ENCODE measurements at places on chromosomes 4 and X.

- DNase-seq = no peak
Measured at GRCh38 chr4:107734120-107734519, 14.1 kb upstream of the PAPSS1 start.

DNA sequence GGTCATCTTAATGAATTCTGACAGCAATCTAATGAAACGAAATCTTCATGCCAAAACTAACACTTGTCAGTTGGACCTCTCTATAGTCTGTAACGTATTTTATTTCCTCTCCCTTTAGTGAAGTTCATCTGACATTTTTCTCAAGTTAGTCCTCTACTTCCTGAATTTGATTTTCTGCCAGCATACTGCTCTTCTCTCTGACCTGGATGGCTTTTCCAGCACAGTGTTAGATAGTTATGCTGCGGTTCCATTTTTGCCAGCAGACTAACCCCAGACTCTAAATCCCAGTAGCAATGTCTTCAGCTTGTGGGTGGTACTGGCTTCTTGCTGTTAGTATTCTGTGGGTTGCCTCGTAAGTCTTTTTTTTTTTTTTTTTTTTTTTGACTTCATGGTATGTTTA, 146.7 kb upstream of the VEGFC start:
- no peak for DNase-seq

DNA sequence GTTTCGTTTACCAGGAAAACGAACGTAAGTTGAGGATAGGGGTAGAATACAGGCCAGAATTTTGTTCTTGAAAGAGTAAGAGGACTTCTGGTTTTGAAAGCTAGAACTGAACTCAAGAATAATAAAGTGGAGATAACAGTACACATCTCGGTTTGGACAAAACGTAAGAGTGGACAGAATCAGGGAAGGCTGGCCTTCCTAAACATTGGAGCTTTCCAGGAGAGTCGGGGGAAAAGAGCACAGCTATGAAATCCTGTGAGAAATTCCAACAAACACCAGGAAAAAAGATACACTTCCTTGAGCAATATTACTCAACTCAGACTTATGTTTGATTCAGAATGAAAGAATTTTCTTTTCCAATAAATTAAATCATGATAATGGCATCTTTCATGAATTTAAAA, 1.2 kb downstream of the CTSO start:
- DNase-seq = no peak

DNA sequence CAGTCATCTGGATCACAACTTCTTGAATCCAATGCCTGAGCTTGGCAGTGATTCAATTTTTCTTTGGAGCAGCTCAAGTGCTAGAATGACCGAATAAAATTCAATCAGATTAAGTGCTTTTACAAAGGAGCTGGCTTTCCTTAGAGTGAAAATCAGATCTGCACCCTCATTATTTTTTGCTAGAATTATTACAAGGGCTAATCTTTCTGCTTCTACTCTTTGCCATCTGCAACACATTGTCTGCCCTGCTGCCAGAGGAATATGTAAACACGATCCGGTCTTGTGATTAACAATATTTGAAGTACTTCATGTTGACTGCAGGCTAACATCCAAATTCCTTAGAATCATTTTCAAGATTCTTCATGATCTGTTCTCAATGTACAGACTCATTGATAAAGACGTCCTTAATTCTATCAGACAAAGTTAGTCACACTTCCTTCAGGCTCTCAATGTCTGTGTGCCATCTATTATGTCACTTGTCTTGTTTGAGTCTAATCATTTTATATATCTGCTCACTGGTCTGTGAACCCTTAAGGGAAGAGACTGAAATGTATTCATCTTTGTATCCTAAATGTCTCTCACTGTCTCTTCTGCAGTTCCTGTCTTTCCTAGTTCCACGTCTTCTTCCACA, 531.2 kb downstream of the GALNTL6 start:
- no peak for DNase-seq

DNA sequence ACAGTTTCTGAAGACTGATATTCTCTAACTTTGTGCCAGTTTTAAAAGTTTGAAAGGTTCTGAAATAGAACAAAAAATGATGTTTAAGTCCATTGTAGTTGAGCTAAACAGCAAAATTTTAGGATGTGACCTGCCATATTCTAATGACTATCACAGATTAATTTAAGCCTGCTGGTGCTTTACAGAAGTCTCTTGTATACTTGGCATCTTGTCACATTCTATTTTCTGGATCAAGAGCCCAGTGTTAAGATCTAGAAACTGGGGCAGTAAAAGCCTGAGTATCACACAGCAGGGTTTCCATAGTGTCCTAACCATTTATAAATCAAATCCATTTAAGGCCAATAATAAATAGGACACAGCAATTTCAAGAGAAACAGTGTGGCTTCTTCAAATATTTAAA, 12.4 kb downstream of the FSTL5 start:
- no peak for DNase-seq

- peak; percentile 33 for DNase-seq
Measured at GRCh38 chr4:77240469-77241066, 83.6 kb downstream of the CCNG2 start.

DNA sequence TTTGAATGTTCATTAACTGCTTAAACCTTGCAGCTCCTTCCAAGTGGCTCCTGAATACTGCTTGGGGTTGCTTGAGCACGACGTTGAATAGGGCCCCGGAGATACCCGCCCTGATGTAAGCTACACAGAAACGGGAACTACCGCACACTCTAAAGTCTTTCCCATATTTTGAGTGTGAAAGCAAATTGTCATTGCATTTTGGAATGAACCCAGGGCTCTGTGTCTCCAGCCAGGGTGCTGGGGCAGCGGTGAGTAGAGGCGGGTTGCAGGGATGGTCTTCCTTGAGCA, 59.4 kb upstream of the HELT start:
- DNase-seq = no peak

DNA sequence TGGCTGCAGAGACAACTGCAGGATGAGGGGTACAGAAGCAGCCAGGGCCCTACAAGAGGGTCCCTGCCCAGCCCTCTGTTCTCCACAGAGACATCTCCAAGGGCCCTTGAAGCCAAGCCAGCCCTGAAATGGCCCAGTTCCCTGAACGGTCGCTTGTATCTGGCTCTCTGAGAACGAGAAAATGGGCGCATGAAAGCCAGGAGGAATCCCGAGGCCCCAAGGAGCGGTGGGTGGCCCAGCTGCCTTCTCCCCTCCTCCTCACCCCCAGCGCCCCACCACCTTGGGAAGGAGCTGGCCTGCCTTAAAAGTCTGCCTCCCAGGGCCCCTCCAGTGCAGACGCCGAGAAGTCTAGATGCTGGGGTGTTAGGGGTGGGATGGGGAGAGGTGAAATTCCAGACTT, 5.7 kb downstream of the ZNF185 start:
- no peak for DNase-seq

DNA sequence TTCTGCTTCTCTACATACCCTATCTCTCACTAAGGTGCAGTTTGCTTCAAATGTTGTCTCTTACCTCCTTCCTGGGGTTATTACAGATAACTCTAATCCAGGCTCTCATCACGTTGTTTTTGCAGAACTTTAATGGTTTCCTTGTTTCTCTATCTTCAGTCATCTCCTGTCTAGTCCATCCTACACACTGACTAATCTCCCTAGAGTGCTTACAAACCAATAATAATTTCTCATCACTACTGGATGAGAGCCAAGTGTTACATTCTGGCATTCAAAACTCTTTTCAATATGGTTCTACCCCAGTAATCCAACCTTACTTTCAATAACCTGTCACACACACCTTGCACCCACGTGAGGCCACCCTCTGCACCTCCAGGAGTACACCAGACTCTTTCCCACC, 86.1 kb downstream of the SYNPO2 start:
- DNase-seq = no peak

DNA sequence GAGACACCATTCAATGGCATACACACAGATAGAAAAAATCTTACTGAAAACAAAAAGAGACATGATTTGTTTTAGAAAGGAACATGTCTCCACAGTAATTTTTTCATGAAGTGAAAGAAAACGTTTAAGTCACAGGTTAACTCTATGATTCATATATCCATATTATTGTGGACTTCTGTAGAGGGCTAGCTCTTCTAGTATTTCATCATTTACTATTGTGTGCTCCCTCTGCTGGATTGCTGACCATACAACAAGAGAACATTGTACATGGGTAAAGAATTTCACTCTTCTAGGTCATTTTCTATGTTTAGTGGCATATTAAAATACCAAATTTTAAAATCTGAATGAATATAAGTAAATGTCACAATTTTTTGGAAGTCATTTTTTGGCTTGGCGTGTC, 91.8 kb upstream of the POU3F4 start:
- no peak for DNase-seq
